H54 (cell line): ENCODE measurements at places on chromosomes 12 and 14.

DNA sequence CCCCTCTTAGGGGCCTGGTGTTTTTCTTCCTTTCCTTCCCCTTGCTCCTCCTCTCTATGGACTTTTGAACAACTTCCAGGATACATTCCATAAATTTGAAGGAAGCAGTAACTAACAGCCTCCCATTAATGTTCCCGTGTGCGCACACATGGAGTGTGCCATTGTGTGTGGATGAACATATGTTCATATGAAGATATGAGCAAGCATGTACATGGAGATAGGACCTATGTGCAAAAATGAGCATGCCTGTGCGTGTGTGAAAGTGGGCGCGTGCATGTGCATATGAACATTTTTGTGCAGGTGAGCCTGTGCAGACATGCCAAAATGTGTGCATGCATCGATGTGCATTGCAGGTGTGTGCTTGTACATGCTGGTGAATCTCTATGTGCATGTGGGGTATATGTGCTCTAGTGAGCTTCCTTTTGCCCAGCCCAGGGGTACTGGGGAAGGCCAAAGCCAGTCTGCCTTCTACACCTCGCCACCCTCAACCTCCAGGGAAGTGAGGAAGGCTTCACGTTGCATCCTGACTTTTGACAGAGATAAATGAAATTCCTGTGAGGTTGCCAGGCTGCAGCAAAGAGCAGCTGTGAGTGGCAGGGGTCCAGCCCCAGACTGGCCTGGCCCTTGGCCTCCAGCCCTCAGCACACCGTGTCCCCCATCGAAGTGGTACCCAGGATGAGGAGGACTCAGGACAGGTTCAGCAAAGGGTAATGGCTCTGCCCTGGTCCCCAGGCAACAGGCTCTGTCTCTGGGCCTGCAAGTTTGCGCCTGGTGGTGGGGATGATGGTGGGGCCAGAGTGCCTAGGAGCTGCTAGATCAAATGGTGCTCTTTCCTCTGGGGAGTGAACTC lies 21.1 kb upstream of the PGF start:
- DNase-seq, result no peak

- DNase-seq, result no peak
These were observed 94.3 kb upstream of the NAV3 start for GRCh38 chr12:77736219-77736965.

DNA sequence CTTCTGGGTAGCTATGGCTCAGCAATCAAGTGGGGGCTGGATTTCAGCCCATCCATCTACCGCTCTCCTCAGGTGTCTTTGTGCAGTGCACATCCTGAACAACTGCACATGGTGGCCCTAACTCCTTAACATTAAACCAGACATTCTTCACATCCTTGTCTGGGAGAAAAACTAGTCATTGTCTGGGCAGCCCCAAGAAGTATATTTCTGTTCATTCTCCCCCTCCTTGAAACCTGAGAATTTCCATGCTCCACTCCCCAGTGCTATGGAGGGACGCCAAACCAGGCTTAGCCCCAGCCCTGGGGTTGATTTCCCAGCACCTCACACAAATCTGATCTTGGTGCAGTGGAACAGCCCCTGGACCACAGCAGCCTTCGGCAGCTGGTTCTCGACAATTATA lies 13.4 kb downstream of the MYL2 start:
- DNase-seq, result no peak

GRCh38 chr12:116808113-116809105 lies 70.3 kb downstream of the RNFT2 start:
- no peak for DNase-seq

GRCh38 chr12:23757541-23757962 lies 191.9 kb downstream of the SOX5 start:
- no peak for DNase-seq

DNA sequence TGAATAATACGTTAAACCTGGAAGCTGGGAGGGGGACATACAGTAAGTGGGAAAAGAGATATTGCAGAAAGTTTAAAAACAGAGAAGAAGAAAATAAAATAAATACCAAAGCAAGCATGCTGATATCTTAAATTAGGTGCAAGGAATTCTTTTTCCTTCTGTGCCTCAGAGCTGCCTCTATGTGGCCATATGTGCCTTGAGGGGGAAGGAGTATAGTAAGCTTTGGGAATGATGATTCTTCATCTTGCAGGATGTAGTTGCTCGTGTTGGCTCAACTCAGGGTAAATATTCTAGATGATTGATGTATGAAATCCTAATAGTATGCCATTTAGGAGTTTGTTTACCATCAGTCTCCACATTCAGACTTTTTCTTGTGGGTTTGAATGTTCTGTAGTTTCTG lies 251.4 kb downstream of the RGS6 start:
- DNase-seq, result no peak

GRCh38 chr14:81673930-81674329 lies 140.3 kb upstream of the SEL1L start:
- no peak for DNase-seq

- no peak for DNase-seq
These were observed 35.8 kb downstream of the TRIP11 start for GRCh38 chr14:92004062-92004461.

DNA sequence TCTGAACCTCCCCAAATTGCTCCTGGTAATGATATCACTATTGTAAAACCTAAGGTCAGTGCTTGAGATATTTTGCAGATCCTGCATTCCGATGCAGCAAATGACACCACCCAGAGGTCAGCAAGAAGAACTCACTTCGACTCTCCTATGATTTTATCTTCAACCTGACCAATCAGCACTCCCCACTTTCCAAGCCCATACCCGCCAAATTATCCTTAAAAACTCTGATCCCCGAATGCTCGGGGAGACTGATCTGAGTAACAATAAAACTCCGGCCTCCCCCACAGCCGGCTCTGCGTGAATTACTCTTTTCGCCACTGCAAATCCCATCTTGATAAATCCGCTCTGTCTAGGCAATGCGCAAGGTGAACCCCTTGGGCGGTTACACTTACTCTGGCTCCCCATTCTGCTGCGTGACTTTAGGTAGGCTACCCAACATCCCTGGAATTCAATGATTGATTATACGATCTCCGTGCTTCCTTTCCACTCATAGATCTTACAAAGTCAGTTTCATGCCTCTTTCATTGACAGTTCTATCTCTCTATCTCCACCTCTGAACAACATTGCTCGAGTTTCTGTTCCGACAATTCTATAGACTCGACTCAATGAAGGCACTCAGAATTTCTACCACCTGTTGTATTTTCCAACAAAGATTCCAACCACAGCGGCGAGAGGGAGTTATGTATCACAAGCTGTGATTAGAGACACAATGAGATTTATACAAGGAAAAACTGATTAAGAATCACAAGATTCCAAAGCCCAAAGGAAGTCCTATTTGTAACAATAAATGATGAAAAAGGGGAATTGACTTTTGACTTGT lies 939 bp downstream of the NPC2 start:
- no peak for DNase-seq

DNA sequence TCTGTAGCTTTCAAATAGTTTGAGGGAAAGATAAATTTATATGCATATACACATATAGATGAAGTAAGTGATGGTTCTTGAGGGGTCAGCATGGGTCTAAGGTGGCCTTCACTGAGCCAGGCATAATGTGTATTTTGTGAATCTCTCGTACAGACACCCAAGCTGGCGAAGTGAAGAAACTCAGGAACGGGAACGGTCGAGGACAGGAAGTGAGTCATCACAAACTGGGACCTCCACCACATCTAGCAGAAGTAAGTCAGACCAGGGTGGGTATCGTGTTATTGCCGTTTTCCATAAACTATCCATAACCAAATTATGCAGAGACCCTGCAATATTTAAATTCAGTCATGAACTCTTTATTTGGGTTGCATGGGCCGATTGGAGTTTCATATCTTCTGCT lies 15.4 kb upstream of the TNS2 start:
- no peak for DNase-seq

DNA sequence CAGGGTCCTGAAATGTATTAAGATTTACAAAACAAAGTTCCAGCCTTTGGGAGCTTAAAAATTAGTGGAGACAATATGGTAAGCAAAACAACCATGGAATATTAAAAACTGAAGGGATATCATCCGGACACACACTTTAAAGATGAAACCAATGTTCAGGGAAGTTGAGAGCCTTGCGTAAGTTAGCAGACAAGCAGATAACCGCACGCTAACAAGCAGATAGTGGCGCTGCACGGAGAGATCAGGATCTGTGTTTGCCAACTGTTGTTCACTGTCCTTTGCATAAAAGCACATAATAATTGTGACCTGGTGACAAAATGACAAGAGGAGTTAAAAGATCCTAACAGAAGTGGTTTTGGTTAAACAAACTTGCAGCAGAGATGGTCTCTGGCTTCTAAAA lies 14.3 kb upstream of the TMEM229B start:
- no peak for DNase-seq

DNA sequence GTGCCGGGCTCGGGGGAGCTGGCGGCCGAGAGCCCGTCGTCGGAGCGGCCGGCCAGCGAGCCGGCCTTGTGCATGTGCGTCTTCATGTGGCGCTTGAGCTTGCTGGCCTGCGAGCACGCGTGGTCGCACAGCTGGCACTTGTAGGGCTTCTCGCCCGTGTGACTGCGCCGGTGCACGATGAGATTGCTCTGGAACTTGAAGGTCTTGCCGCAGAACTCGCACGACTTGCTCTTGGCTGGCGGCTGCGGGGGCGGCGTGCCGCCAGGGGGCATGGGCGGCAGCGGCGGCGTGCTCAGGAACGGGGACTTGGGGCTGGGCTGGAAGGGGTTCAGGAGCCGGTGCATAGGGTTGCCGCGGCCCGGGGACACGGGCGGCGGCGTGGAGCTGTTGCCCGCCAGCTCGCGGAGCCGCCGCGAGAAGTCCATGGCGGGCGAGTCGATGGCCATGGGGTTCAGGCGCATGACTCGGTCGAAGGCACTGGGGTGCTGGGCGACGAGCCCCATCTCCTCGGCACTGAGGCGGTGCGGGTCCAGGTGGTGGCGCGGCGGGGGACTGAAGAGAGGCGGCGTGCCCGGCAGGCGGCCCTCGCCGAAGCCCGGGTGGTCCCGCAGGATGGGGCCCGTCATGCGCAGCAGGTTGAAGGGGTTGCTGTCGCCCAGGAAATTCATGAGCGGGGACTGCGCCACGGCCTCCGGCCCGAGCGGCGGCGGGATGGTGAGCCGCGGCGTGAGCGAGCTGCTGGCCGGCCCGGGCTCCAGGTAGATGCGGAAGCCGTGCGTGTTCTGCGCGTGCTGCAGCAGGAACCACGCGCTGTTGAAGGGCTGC lies 96.5 kb downstream of the BCL11B start:
- DNase-seq, result no peak

DNA sequence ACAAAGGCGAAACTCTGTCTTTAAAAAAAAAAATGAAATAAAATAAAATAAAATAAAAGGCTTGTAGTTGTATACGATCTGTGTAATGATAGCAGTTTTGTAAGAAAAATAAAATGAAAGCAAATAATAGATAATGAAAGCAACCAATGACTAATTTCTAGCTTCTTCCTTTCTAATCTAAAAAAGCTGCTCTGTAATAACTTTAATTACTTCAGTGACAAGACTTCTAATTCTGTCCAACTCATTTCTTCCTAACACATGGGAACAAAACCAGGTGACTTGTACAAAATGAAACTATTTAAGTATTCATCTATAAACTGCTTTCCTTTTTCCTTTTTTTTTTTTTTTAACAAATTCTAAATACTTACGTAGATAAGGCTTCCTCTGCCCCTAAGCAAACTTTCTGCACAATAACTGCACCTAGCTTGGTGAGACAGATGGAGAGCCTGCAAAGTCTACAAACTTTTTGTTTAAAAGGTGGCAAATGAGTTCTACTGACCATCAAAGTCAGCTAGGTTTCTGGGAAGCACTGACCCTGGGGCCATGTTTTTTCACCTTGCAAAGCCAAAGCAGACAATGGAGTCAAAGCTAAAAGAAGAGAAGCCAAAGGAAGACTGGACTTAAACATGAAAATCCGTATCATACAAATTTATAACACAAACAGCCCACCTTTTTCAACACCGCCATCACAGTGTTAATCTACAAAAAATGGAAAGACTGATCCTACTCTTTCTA lies 28.2 kb downstream of the DENND5B start:
- DNase-seq, result no peak

DNA sequence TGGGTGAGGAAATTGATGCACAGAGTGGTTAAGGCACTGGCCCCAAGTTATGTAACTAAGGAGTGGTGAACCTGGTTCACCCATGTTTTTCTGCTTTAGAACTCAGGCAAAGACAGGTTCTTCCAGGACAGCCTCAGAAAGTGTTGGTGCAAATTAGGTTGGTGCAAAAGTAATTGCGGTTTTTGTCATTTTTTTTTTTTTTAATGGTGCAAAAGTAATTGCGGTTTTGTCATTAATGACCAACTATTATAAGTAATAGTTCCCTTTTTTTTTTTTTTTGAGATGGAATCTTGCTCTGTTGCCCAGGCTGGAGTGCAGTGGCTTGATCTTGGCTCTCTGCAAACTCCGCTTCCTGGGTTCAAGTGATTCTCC lies 5.2 kb upstream of the SSH1 start:
- DNase-seq, result no peak

- DNase-seq, result no peak
These were observed 70.0 kb downstream of the FLRT2 start for GRCh38 chr14:85599939-85600338.

DNA sequence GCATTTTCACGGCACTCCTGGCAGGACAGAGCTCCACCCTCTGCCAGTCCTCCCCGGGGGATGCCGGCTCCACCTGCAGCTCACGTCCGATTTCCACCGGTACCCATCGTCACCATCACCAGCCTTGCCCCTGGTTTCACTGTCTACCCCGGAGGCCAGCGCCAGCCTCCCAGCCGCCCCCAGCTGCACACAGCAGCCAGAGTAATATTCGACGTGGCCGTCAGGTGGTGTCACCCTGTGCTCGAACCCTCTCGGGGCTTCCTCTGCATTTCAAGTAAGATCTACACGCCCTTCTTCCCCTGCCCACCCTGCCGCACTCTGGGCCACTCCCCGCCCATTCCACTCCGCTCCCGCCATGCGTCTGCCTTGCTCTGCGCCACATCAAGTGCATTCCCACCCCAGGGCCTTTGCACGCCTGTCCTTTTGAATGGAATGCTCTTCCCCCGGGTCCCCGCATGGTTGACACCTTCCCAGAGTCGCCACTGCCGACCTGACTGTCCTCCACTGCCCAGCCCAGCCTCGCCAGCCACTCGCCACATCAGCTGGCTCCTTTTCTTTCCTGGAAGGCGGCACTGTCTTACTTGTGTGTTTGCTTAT lies 80.3 kb downstream of the ADGRD1 start:
- no peak for DNase-seq

- no peak for DNase-seq
These were observed 8.5 kb downstream of the LHX5 start for GRCh38 chr12:113462998-113463745.

DNA sequence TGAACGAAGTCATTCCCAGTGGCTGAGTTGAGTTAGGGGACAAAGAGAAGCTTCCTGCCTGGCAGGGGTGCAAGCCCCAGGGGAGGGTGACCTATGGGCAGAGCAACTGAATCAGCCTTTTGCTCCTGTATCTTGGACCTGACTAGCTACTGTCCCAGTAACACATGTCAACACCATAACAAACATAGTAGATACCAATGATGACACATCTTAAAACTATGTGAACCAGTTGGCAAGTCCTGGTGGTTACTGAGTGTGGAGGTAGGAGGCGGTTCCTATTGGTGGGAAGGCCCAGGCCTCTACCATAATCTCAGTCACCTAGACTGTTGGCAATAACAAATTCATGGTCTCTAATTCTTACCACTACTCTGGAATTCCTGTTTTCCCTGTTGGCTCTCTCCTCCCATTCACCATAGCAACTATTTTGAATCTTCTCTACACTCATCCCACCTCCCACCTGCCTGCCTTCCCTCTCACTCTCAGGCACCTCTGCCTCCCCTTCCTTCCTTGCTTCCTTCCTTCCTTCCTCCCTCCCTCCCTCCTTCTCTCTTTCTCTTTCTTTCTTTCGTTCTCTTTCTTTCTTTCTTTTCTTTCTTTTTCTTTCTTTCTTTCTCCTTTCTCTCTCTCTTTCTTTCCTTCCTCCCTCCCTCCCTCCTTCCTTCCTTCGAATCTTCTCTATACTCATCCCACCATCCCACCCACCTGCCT lies 8.1 kb upstream of the P2RX7 start:
- peak; percentile 84 for DNase-seq
